SW 1271 (cell line): ENCODE measurements at places on chromosomes 4 and X.

GRCh38 chr4:77849278-77849965, 13.2 kb upstream of the MRPL1 start:
- DNase-seq = no peak

- no peak for DNase-seq
These were observed 26.5 kb upstream of the ANKRD50 start for GRCh38 chr4:124738994-124739393.

- DNase-seq = no peak
These were observed 85.8 kb downstream of the DCTD start for GRCh38 chr4:182831376-182831775.

GRCh38 chrX:17519358-17519757, 144.4 kb downstream of the NHS start:
- DNase-seq = no peak

GRCh38 chrX:17459008-17459611, 84.1 kb downstream of the NHS start:
- no peak for DNase-seq

GRCh38 chr4:158778712-158779111, 9.9 kb downstream of the FNIP2 start:
- no peak for DNase-seq

DNA sequence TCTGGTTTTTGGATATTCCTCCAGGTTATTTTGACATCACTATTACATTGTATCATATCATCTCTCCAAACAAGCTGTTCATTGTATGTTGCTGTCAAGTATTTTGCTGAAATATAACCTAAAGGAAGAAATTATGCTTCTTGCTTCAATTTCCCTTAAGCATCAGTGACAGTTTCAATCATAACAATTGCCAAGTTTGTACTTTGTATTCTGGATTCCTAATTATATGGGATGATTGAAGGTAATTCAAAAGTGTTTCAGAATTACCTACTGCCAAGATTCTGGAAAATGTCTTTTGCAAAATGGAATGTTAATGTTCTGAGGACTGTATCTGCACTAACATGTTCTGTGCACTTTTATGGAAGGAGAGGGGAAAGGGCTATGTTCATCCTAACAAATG, 228.7 kb downstream of the PRDM5 start:
- no peak for DNase-seq

GRCh38 chrX:122545778-122546177, 638.3 kb upstream of the GRIA3 start:
- no peak for DNase-seq

DNA sequence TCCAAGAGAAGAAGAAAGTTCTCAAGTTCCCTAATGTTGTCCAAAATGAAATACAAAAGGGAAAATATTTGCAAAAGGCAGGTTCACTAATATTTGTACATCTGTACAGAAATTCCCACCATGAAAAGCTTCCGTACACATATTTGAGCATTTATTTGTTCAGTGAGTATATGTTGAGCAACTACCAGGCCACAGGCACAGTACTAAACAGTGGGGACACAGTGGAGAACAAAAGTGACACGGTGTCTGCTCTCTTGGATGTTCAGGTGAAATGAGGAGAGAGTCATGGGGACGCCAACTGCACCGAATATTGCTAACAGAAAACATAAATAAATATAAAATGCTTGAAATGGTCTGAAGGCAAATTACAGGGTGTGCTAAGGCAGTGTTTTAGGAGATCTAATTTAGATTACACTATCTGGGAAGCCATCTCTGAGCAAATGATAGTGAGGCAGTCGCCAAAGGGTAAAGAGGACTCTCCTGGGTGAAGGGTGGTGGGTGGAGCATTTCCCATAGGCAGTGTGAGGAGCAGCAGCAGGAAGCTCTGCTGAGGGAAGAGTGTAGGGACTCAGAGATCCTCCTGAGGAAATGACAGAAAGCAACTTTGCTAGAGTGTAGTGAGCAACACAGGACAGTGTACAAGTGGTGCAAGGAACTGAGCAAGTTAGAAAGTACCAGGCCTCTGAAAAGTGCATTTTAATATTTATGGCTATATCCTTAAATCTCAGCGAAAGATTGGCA, 375.2 kb downstream of the GALNTL6 start:
- no peak for DNase-seq

DNA sequence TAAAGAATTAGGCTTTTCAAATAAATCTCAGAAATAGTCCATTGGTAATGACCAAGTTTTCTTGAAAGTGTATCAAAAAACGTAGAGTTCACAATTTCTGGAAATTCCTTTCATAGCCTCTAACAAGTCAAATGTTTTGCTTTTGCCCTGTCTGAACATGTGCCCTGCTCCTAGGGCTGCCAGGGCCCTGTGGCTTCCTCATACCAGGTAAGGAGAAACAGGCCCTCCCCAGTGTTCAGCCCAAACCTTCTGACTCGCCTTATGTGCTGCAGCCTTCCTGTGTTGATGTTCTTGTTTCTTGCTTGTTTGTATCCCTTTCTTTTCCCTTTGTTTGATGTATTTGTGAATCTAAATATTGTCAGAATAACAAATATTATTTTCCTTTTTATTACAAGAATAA, 146.1 kb upstream of the PACRGL start:
- DNase-seq = no peak

DNA sequence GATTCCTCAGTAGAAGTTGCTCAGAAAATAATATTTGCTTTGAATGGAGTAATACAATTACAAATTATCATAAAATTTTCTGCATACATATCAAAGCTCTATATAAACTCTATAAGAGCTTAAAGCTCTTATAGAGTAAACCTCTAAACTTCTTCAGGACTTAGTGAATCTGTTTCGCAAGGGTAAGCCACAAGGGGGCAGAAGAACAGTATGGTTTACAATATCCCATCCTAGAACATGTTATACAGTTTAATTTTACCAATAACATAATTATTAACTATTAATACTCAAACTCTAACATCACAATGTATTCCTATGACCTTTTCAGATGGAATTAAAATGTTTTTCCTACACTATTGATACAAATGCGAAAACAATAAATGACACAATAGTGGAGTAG, 33.8 kb upstream of the SPANXN1 start:
- DNase-seq = no peak

DNA sequence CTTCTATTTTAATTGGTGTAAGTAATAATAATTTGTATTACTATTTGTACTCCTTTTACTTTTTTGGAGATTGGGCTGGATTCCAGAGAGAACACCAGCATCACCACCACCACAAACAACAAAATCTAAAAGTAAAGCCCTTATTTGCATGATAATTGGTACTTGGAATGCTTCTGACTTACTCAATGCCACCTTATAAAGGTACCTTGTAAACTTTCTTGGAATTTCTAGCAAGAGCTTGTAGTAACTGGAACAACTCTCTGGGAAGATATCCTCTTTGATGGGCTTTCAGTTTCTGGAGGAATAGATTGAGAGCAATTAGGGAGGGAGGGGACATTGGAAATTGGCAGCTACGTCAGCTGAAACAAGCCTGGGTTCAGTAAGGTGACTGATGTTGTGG, 20.2 kb upstream of the PITX2 start:
- no peak for DNase-seq

- DNase-seq = peak; percentile 3
These were observed 59.9 kb downstream of the GK start for GRCh38 chrX:30713061-30713525.

DNA sequence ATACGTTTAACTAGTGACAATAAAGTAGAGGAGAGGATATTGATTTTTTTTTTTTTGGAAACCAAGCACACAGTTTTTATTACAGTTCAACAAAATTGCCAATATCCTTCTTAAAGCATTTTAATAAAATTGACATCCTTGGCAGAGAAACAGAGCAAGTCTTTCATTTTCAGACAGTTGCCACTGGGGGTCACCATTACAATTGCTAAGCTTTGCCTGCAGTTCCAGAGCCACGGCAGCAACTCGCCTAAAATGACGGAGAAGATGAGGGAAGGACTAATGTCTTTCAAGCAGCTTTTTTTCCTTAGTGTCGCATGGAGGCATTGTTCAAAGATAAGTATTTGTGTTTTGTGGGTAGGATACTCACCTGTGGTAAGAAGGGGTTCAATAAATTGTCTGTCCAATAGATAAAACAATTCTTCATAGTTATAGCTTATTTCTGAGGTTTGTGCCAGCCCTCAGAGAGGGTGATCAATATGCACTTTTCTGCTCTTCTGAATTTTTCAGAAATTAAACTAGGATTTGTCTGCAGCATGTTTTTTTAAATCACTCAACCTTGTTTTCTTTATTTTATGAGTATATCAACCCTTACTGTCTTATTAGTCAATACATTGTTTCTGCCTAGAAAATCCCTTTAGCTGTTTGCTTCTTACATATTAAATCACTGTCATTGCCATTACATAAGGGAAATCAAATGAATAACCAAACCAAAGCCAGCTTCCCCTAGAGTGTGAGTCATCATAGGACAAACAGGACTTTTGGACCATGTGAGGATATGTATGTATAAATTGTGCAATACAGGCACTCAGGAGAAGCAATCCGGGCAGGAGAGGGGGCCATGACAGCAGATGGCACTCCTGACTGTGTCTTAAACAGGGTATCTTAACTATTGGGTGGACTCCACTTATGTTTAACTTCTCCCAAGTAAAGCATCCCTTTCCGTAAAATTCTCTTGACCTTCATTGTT, 508.1 kb upstream of the ARX start:
- DNase-seq = no peak

GRCh38 chr4:28232376-28232775, 1371.7 kb downstream of the STIM2 start:
- no peak for DNase-seq

- DNase-seq = peak; percentile 8
These were observed 990.2 kb downstream of the STPG2 start for GRCh38 chr4:97153042-97153441.

DNA sequence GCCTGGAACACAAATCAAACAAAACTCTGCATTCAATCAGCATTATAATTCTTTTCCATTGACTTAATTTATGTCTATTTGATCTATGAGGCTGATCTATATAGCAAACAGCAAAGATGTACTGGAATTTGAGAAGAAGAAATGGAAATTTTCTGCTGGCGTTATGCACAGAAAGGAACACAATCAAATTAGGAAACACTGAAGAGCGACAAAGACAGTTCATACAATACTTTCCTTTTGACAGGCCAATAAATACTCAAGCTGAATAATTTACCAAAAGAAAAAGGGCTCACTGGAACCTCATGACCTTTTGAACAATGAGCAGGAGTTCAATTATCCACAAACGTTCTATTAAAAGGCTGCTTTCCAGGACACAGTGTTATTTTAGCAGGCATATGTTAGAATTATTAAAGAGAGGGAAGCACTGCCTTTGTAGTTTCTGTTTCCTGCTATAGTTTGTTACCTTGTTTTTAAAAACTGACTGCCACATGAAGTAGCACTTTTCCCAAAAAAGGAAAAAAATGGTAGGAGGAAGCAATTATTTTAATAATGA, 8.1 kb downstream of the PDHA2 start:
- no peak for DNase-seq

DNA sequence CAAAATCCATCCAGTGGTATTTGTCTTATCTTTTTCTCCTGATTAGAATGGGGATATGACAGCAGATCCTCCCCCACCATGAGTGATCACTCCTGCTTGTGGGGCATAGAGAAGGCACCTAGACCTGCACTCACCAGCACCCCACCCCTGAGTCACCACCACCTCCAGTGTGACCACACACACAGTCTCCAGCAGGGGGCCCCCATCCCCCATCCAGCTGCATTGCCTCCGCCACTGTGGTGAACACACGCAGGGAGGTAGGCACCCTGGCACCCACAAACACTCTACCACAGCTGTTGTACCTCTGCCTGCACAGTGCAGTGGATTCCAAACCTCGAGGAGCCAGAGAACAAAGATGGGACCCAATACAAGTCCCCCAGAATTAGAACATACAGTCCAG, 9.0 kb upstream of the MAGEA8 start:
- DNase-seq = no peak

DNA sequence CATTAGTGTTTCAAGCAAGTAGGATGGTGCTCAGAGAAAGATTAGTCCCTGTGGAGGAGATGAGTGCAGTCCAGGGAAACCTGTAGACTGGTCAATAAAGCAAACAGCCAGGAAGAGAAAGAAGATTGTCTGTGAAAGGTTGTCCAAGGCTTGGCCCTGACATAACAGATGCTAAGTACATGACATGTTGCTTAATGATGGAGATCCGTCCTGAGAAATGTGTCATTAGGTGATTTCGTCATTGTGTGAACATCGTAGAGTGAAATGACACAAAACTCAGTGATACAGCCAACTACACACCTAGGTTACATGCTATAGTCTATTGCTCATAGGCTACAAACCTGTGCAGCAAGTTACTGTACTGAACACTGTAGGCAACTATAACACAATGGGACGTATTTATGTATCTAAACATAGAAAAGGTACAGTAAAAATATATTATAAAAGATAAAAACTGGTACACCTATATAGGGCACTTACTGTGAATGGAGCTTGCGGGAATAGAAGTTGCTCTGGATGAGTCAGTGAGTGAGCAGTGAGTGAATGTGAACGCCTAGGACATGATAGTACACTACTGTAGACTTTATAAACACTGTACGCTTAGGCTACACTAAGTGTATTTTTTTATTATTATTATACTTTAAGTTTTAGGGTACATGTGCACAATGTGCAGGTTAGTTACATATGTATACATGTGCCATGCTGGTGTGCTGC, 9.0 kb upstream of the PRSS48 start:
- DNase-seq = no peak

DNA sequence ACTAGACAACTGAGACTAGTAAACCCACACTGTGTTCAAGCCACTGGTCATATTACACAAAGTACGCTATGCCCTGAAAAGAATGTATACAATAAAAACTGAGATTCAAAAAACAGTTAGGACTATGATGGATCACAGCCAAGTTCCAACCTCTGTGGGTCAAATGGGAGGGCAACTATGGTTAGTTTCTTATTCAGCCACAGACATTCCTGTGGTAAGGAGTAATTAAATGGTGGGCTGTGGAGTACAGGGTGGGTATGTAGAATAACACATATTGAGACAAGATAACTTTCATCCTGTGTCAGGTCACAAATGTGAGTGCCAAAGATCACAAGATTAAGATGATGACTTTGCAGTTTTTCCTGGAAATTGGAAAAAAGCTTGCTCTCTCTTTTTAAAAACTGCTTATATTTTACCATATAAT, 167.2 kb downstream of the NPNT start:
- peak; percentile 16 for DNase-seq

GRCh38 chr4:41815473-41815872, 66.9 kb upstream of the PHOX2B start:
- no peak for DNase-seq

DNA sequence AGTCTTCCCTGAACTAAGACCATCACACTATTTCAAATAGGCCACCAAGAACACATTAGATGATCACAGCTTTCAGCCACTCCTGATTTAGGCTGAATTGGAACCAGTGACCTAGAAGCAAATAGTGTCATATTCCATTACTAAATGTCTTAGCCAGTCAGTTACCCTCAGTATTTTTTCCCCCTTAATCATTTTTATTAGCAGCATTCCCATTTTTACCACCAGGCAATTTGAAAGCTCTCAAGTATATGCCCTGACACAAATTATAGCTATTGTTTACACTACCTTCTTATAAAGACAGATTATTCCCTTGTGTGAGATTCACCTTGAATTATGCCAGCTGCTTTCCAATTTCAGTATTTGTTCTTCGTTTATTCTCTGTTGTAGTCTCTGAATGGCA, 1146.9 kb downstream of the PDHA2 start:
- DNase-seq = no peak
